NCI-H1436 treated with DMSO at 0.1 percent for 48 hours (cell line): ENCODE measurements at places on chromosomes 11 and 22.

DNA sequence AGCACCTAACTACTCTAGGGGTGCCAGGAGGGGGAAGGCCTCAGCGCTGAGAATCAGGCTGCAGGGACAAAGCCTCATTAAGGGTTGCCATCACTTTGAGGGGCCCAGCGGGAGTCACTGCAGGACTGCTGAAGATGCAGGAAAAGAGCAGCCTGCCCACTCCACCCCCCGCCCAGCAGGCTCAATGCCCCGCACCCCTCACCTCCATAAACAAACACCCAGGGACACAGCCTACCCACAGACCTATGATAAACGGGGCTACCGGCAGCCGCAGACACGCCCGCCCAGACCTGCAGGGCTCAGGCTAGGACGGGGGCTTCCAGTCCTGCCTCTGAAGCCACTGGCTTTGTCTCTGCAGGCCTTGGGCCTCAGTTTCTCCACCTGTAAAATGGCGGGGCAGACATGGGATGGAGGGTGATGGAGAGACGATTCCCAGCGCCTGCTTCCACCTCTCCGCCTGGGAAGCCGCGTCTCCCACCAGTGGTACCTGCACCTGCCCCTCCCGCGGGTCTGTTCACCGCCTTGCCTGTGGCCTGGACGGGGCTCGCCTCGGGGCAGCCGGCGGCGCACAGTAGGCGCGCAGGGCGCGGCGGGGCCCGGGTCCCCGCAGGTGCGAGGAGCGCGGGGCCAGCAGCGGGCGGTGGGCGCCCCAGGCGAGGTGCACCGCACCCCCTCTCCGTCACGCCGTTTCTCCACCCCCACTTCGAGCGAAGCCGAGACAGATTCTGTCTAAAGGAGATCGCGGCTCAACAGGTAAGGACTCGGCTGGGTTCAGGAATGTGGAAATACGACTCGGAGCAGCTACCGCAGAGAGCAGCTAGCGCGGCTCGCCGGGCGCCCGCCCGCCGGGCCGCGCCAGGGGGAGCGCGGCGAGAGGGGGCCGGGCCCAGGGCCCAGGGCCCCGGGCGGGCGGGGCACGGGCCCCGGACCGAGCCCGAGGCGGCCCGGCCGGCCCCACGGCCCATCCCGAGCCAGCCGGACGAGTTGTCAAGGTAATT lies 1.5 kb downstream of the WNT7B start:
- DNase-seq, result no peak

GRCh38 chr22:40534379-40535188 lies 101.9 kb downstream of the MRTFA start:
- DNase-seq, result no peak

DNA sequence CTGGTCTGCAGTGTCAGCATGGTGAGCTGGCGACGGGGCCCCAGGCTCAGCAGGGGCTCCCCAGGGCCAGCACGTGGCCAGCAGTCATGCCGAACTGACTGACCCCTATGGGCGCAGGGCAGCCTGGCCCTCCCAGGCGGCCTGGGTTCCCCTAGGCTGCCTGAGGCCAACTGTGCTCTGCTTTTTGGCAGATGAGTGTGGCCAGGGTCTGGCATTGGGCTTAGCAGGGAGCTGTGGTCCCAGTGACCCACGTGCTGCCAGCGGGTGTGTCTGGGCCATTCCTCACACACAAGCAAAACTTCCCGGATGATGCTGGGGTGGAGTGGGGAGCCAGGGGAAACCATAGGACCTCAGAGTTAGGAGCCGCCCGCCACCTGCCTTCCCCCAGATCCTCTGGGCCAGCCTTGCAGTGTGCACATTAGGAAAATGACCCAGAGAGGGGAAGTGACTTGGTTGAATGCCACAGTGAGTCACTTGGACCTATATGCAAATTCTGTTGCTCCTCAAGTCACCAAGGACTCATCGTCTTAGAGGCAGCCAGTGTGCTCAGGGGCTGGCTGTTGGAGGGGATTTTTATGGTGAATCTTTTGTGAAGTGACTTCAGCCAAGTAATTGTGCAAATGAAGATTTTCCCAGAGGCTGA lies 6.5 kb downstream of the ADORA2A start:
- DNase-seq, result no peak

DNA sequence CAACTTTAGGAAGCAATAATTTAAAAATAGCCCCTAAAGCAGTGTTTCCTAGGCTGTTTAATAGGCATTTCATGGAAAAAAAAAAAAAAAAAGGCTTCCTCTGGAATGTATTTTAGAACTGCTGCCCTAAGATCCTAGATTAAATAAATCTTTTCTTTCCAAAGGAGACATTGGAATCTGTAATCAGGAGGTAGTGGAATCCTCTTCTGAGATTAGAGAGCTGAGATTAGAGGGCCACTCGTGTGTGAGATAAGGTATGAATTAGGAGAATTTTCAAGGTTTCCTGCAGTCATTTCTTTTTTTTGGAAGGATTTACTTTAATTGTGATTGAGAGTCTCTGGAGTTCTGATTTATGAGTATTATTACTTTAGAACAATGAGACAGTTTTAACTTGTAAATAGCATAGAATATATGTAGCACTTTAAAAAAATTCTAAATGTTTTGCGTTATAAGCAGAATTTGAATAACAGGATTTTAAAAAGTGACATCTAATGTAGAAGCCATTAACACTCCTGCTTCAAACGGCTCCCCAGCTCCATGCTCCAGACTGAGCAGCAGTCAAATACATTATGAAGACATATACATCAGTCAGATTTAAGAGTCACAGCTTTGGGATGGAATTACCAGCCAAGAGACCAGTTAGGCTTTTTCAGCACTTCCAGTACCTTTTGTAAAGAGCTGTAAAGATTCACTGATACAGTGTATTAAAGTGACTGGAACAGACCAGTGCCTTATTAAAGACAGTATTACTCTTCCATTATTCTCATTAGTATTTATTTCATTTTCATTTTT lies 5.0 kb downstream of the EED start:
- DNase-seq, result no peak

DNA sequence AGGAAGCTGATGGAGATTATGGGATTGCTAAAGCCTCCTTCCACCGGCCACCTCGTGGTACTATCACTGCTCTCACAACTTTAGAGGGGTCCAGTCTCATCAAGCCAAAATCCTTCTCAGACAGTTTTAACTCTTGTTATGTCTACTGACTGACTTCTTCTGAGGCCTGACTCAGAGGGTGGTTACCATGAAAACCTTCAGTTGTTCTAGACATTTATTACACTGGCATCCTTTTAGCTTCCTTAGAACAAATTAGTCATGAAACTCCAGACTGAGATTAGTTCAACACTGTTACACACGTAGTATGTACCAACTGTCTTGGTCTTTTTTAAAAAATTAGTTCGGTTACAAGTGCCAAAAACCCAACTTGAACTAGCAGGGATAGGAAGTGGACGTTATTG lies 7.5 kb downstream of the DIXDC1 start:
- no peak for DNase-seq

- DNase-seq, result no peak
Measured at GRCh38 chr11:9747229-9747628, 83.4 kb downstream of the SWAP70 start.

DNA sequence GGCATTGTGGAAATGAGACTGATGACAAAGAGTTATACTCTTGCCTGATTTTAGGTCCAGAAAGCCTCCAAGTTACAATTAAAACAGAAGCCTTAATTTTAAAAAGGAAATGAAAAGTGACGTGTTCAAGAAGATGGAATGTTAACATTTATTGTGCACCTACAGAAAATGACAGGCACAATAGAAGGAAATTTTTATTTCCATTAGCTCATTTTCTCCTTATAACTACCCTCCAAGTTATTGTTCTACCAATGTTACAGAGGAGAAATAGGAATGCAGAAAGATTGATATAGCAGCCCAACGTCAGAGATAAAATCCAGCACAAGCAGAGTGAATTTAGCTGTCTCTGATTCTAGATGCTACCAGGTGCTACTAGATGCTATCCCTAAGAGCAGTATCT lies 736.9 kb upstream of the KIRREL3 start:
- DNase-seq, result no peak

- no peak for DNase-seq
Measured at GRCh38 chr11:1231396-1232020, 8.6 kb downstream of the MUC5B start.

- no peak for DNase-seq
Measured at GRCh38 chr11:10638316-10638925, 55.1 kb downstream of the IRAG1 start.
